Stimulated activated CD8-positive, alpha-beta memory T cell treated with anti-CD3 and anti-CD28 coated beads, Interleukin-7, amount 100 ng/mL, for 1 hour (primary cell): ENCODE measurements at places on chromosomes 7 and 10.

GRCh38 chr10:77187376-77187999 is 450.1 kb downstream of the KCNMA1 start:
- no peak for DNase-seq

DNA sequence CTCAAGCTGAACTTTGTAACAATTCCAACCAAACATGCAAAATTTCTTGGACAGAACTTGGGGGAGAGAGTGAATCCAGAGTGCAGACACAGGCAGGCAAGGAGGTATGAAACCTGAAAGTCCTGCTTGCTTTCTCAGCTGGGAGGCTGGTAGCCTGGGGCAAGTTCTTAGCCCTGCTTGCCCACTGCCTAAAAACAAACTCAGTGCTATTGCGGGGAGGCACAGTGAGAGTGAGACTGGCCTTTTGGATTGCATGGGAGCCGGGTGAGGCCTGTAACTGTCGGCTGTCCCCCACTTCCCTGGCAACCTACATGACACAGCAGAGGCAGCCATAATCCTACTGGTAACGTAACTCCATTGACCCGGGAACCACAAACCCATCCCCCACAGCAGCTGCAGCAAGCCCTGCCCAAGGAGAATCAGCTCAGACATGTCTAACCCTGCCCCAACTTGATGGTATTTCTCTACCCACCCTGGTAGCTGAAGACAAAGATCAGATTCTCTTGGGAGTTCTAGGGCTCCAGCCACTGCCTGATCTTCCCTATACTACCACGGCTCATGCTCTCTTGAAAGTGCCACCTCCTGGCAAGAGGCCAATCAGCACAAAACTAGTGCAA is 663.6 kb downstream of the GRM8 start:
- no peak for DNase-seq

DNA sequence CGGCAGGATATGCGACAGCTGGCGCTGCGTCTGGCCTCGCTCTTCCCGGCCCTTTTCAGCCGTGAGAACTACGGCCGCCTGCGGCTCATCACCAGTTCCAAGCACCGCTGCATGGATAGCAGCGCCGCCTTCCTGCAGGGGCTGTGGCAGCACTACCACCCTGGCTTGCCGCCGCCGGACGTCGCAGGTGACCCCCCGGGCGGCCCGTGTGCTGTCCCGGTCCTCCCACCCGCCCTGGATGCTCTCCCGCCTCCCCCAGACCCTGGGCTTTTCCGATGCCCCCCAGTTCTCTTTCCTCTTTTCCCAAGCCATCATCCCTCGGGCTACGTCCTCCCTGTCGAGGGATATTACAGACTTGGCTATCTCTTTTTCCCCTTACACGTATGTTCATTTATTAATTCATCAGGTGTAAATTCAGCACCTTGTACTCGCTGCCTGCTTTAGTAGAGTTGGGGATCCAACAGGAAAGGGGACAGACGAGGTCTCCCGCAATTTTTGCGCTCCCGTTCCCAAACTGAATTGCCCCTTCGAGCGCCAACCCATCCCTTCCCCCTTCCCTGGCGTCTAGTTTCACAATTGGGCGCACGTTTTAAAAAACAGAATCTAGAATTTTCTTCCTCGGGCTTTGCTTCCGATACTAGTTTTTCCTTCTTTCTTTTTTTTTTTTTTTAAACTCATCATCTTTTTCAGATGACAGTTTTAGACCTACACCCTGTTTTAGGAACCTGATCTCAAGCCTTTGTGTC is 846 bp downstream of the MINPP1 start:
- DNase-seq, result no peak

- no peak for DNase-seq
Measured at GRCh38 chr7:130263130-130263529, 3.5 kb upstream of the CPA2 start.

GRCh38 chr7:100483090-100483721 is 521 bp upstream of the NYAP1 start:
- DNase-seq, result peak; percentile 77

GRCh38 chr7:87083865-87084519 is 24.5 kb upstream of the ELAPOR2 start:
- DNase-seq, result no peak

DNA sequence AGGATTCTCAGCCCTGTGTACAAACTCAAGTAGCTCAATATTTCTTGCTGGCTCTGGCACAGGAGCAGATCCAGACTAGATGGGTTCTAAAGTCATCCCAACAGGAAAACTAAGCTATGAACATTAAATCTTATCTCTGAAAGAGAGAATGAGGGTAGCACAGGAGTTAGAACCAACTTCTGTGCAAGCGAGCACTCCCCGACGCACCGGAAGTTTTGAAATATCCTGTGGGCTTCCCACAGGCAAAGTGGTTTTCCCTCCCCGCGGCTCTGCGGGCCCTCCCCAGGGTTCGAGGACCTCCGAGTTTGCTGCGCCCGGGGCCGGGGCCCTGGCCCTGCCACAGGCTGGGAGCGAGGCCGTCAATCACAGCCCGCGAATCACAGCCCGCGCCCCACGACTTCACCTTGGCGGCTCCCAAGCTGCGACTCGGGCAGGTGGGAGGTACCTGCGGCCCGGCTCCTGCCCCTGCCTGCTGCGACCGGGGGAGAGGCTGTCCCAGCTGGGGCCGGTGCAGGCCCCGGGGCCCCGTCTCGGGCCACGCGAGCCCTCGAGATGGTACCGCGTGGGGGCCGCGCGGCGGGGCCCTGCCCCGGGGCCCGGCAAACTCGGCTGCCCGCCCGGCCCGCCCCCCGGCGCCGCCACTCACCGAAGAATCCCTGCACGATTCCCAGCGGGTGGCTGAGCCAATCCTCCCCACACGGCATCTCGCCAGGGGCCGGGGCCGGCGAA is 598 bp downstream of the MCMBP start:
- peak; percentile 23 for DNase-seq

GRCh38 chr7:154503962-154504550 is 451.9 kb downstream of the DPP6 start:
- DNase-seq, result no peak

DNA sequence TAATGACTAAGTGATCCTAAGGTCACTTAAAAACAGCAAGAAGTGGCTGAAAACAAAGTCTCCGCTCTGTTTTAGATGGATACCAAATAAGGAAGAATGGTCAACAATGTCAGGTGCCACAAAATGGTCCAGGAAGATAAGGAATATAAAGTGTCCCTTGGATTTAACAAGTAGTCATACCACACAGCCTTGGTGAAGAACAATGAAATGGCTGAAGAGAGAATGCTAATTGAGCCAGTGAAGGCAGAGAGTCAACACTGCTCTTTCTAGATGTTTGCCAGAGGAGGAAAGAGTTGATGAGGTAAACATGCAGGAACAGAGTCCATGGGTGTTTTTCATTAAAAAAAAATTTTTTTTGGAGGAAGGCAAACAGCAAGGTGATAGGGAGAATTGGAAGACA is 2.1 kb upstream of the CASD1 start:
- no peak for DNase-seq
